NCI-H1417 (cell line): ENCODE measurements at places on chromosomes 13 and 19.

DNA sequence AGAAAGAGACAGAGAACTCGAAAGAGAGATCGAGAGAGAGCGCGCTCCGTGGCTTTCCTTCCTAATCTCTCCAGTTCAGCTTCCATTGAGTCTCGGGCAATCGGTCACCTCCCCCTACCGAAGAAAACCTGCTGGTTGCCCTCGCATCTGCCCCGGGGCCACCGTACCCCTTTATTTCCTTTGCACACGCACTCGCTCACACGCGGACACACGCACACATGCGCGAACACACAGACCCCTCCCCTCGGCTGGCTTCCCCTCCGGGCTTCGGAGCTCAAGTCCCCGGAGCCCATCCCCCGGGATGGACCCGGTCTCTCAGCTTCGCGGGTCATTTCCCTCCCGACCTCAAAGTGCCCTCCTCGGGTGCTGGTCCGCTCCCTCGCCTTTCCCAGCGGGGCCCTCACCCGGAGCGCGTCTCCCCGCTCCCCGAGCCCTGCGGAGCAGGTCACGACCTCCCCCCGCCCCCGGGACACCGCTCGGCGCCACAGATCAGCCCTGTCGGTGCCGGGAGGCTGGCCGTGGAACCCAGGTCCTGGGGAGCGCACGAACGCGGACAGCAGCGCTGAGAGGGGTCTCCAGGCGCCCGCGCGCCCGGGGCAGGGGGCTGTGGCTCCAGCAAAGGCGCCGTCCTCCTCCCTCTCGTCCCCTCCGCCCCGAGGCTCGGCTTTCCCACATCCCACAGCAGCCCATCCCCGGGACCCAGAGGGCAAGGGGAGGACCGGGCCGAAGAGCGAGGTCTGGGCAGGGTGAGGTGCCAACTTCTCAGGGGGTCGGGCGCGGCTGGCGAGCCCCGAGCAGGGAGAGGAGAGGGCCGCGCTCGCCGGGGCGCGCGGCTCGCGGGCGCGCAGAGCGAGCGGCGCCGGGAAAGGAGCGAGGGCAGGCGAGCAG, 1.8 kb downstream of the DACH1 start:
- no peak for DNase-seq

- DNase-seq = no peak
These were observed 2.4 kb downstream of the CD320 start for GRCh38 chr19:8305798-8306197.

- no peak for DNase-seq
These were observed 95.5 kb downstream of the NHLRC3 start for GRCh38 chr13:39133781-39134180.

DNA sequence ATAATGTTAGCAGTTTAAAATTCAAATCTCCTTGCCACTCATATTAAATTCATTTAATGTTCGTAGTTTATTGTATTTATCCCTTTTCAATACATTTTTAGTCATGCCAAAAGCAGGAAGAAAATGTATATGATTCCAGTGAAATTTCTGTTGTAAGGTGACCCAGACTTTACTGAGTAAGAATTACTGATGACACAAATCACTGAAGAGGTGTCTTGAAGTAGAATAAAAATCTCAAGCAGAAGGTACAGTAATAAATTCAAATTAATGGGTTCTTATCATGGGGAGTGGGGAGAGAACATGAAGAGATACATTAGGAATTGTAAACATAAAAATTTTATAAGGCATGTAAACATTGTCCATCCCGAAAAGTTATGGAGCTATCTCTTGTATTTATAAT, 19.9 kb downstream of the STARD13 start:
- no peak for DNase-seq

- DNase-seq = no peak
These were observed 733 bp upstream of the CD320 start for GRCh38 chr19:8308891-8309291.

DNA sequence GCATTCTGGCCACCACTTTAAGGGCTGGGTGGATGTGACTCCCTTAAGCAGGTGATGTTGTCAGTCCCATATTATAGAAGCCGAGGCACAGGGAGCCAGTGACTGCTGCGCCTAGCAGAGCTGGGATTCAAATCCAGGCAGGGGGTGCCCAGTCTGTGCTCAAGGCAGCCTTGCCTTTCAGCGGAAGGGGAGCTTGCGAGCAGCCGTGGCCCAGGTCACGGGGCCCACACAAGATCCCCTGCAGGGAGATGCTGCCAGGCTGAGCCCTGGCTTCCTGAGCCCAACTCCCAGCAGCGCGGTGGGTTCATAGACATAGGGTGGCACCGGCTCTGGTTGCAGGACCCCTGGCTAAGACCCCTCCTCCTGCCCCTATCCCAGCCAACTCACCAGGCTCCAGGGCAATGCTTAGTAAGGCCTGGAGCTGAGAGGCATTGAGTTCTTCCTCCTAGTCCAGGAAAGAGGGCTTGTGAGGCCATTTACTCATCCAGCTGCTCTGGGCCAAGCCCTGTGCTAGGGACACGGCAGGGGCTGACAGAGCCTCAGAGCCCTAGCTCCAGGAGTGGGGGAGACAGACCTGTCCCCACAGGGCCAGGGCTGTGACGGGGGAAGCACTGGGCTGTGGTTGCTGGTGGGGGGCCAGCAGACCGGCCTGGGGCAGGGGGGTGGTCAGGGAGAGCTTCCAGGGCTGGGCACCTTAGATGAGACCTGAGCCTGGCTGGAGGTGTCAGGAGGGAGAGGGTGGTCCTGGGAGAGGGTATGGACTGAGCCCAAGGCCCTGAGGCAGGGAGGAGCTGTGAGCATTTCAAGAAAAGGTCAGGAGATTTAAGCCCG, 9.6 kb downstream of the CAPN12 start:
- DNase-seq = peak; percentile 15

DNA sequence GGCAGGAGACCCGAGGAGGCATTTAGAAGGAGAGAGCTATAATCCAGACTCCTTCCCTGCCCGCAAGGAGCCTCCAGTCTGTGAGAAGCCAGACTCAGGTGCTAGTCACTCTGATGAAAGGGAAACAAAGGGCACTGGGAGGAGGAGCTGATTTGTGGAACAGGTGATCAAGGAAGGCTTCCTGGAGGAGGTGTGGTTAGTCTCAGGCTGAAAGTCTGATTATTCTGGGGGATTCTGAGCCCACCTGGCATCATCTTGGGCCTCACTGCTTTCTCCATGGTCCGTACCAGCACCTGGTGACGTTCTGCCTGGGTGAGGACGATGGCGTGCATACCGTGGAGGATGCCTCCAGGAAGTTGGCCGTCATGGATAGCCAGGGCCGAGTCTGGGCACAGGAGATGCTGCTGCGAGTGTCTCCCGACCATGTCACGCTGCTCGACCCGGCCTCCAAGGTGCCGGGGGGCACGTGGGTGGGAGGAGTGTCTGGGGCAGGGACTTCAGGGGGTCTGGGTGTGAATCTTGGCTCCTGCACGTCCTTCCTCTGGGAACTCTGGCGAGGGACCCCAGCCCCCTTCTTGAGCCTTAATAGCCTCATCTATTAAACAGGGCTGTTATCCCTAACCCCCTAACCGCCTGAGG, 3.9 kb downstream of the EPS8L1 start:
- no peak for DNase-seq

DNA sequence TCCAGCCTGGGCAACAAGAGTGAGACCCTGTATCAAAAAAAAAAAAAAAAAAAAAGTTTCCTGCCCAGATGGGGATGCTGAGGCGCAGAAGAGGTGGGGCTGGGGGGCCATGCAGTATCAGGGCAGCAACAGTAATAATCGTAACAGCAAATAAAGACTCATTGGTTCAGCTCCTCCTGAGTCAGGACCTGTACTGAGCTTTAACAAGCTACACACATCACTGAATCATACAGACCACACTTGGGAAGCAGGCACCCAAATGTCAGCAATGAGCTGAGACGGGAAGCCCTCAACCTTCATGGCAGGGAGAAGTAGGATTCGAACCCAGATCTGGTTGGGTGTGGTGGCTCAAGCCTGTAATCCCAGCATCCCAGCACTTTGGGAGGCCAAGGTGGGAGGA, 10.6 kb upstream of the DPF1 start:
- DNase-seq = no peak

GRCh38 chr13:104143760-104144416, 1077.7 kb upstream of the SLC10A2 start:
- DNase-seq = peak; percentile 85

- DNase-seq = no peak
These were observed 1.4 kb downstream of the NOVA2 start for GRCh38 chr19:45972081-45972946.

GRCh38 chr19:16595097-16595496, 22.9 kb upstream of the SLC35E1 start:
- no peak for DNase-seq

GRCh38 chr13:24270639-24271141, 38.7 kb upstream of the C1QTNF9 start:
- no peak for DNase-seq

- DNase-seq = no peak
These were observed 291.9 kb downstream of the NDFIP2 start for GRCh38 chr13:79772811-79773210.

DNA sequence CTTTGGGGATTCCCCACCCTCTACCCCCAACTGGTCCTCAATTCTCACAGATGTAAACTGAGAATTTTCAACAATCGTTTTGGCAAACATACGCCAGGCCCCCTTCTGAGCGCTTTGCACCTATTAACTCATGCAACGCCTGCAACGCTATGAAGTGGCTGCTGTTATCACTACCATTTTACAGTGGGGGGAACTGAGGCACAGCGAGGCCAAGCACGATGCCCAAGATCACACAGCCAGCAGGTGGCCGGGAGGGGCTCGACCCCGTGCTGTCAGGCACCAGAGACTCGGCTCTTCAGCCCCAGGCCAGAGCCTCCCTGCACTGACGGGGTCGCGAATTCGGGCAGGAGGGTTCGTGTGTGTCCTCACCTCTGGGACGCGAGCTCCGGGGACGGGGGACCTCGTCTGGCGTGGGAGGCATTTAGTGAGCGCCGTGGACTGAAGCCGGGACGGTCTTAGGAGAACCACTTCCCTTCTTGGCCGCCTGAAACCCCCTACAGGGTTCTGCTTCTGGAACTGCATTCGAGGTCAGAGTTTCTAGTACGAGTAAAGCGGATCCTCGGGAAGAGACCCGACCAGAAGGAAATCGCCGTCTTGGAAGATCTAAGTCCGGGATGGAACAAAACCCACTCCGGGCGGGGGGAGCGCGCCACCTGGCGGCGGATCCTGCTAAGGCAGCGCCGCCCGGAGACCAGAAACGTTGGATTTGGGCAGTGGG, 21.0 kb downstream of the ZNF114 start:
- peak; percentile 68 for DNase-seq

- no peak for DNase-seq
These were observed 13.4 kb downstream of the TECR start for GRCh38 chr19:14542711-14543328.

GRCh38 chr19:32196690-32197420, 148.6 kb upstream of the ZNF507 start:
- no peak for DNase-seq

- peak; percentile 58 for DNase-seq
These were observed at the start of gene ARHGEF1 for GRCh38 chr19:41882568-41883462. TSS of gene ARHGEF1 (plus strand) at chr19:41883184. CDS start at chr19:41888083, 4,899 bp downstream.

DNA sequence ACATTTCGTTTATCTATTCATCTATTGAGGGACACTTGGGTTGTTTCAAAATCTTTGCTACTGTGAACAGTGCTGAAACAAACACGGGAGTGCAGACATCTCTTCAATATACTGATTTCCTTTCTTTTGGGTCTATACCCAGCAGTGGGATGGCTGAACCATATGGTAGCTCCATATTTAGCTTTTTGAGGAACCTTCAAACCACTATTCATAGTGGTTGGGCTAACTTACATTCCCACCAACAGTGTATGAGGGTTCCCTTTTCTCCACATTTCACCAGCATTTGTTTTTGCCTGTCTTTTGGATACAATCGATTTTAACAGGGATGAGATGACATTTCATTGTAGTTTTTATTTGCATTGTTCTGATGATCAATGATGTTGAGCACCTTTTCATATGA, 798.2 kb downstream of the UQCRFS1 start:
- DNase-seq = no peak

DNA sequence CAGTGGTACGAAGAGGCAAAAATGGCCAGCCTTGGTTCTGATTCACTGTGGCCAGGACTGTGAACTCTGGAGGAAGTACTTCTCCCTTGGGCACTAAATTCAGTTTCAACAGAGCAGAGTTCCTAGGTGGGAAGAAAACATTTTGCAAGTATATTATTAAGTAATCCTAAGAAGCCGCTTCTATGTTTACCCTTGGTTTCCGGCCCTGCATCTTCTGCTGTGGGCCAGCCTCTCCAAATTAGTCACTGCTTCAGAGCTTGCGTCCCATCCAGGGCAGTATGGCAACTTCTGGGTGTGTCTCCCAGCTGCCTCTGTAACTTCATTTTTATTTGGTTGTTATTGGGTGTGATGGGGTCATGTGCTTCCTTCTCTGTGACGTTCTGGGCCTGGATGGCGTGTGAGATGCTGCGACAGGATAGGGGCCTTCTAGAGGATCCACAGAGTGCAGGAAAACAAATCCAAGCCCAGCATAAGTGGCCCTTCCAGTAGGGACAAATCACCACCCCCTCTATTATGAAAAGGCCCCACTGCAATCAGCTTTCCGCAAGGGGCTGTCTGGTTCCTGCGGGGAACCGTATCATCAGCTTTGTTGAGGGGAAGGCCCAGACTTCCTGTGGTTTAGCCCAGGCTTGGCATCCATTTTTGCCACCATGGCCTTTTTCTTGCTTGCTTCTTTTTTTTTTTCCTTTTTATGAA, 55.1 kb upstream of the C1QTNF9 start:
- DNase-seq = no peak

DNA sequence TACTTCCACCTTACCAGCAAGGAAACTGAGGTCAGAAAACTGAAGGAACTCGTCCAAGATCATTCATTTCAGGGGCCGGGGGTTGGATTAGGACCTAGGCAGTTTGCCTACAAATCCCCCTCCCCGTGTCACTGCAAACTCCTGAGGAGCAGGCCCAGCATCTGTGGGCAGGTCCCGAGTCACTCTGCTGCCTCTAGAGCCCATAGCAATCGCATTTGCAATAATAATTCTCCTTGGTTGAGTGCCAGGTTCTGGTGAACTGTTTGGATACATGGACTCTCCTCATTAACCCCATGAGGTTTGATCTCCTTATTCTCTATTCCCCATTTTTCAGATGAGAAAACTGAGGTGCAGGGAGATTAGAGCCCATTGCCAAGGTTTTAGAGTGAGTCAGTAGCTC, 903 bp downstream of the PIN1 start:
- no peak for DNase-seq

DNA sequence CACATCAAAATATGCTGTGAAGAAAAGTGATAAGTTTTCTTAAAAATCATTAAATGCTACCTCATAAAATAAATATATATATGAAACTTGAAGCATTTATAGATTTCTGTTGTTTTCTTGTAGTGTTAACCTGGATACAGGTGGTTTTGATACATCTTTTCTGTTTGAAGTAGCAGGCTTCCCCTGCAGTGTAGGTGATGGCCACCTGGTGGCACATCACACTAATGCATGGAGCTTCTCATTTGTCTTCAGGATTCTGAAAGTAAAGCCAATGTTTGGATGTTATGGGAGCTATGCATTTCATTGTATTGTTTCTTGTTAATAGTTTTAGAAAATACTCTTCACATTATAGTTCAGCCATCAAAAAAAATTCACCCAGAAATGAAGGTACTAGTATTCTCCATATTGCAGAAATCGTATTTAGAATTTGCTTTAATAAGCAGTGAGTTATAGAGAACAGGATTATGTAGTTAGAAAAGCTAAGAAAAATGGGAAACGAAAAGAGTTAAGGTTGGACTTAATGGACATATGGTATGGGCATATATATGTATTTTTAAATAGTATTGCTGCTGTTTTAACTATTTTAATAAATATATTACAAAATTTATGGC, 18.7 kb downstream of the GPR180 start:
- peak; percentile 76 for DNase-seq
